ENCODE measurements at places on chromosomes 3 and 15.

DNA sequence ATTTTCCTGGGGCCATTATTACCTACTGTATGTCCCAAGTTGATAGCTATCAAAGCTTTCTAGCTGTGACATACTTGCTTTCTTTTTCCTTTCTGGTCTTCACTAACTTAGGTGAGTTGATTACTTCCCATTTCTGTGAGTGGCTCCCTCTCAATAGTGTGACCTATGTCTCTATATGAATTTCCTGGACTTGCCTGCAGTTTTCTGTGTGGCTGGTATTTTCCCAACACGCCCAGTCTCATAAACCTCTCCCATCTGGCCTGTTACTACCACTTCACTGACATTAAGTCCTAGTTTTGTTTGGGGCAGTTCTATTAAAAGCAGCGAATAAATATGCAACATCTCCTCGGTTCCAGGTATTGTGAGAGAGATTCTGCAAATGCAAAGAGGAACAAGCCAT lies 671.2 kb downstream of the SI start:
- DNase-seq, result no peak

GRCh38 chr15:68183616-68184315 lies 21.4 kb downstream of the CALML4 start:
- no peak for DNase-seq

DNA sequence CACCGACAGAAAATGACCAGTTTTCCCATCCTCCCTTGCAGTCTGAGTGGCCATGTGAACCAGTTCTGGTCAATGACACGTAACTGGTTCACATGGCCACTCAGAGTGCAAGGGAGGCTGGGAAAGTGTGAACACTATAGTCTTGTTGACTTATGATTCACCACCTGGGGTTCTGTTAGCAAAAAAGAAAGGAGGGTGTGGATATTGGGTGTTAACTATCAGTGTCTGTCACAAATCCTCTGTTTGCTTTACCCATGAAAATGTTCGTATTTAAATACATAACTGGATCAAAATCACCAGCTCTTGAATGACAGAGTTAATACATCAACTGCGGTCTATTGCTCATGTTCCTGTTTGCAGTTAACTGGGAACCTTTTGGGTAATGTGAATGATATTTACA lies 92.3 kb downstream of the ADAMTSL3 start:
- no peak for DNase-seq

DNA sequence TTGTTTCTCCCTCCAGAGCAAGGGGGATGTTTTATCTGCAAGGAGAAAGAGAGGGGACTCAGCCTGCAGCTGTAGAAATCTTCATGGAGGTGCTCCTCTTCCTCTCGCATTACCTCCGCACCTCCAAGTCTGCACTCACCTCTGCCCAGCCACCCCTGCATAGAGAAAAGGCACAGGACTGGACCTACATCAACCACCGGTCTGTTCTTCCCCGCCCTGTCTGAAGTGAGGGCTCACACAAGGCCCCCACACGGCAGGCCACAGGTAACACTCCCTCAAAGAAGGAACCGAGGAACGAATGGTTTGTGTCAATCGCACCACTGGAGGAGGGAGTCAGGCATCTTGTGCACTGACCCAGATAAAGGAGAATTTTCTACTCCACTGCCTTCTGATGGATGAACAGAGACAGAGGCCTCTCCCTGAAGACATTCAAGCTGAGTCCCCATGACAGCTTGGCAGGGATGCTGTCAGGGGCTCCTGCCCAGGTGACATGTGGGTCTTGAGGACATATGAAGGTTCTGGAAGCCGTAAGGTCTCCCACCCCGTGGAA lies 260.3 kb downstream of the XXYLT1 start:
- no peak for DNase-seq

GRCh38 chr3:195352895-195353488 lies 82.0 kb upstream of the XXYLT1 start:
- DNase-seq, result peak; percentile 78

DNA sequence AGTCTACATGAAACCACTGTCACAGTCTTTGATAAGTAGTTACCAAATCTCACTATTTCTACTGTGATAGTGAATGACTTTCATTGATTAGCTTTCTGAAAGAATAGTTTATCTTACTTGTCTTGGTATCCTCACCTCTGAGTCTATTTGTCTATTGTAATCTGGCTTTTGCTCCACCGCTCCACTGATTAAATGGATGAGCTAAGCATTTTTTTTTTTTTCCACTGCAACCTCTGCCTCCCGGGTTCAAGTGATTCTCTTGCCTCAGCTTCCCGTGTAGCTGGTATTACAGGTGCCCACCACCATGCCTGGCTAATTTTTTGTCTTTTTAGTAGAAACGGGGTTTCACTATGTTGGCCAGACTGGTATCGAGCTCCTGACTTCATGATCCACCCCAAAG lies 12.9 kb downstream of the BBS4 start:
- no peak for DNase-seq

DNA sequence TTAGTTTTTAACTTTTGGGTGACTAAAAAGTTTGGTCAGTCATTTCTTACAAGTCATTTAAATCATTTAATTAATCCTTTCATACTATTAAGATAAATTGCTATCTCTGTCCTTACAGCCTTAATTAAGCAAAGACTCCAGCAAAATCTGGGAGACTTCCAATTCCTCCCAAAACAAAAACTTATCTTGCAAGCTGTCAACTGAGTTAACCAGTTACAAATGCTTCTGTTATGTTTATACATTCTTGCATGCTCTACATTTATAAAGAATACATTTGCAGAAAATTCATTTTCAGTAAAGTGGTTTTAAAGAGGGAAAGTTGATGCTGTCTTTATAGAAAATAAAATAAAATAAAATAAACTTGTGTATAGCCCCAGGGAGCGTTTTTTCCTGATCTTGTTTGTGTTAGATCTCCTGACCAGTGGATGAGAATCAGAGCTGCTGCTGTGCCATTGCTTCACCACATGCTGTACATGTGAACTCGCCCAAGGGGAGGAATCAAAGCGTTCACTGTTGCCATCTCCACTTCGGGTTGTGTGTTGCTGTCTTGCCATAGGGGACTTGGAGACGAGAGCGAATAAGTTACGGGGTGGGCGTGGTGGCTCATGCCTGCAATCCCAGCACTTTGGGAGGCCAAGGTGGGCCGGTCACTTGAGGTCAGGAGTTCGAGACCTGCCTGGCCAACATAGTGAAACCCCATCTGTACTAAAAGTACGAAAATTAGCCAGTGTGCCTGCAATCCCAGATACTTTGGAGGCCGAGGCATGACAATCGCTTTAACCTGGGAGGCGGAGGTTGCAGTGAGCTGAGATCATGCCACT lies 5.5 kb downstream of the CCR4 start:
- DNase-seq, result no peak

DNA sequence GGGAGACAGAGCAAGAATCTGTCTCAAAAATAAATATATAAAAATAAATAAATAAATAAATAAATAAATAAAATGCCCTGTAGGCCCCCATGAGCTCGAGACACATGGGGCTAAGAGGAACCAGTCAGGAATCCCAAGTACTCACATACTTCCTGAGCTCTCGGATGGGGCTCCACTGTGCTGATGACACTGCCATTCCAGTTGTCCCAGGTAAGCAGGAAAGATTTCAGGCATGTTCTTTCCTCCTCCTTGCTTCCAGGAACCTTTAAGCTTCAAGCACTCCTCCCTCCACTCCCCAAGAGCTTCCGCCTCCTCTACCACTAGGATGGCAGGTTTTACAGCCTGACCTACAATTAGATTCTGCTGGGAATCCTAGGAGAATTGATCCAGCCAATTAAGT lies 113.4 kb downstream of the SLC49A4 start:
- DNase-seq, result no peak

DNA sequence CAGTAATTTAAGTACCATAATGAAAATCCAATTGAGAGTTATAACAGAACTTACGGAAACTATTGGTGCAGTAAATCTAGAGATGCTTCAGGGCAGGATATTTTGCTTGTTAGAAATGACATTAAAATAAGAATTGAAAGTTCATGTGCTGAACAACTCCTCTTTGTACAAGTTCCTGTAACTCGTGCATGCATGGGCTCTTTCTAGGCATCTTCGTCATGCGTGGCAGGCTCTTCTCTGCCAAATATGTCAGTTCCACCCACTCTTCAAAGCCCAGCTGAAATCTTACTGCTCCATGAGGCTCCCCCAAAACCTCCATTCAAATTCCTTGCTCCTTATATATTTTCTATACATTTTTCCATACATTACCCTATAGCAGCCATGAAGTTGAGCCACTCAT lies 48.7 kb downstream of the FBN1 start:
- DNase-seq, result no peak

DNA sequence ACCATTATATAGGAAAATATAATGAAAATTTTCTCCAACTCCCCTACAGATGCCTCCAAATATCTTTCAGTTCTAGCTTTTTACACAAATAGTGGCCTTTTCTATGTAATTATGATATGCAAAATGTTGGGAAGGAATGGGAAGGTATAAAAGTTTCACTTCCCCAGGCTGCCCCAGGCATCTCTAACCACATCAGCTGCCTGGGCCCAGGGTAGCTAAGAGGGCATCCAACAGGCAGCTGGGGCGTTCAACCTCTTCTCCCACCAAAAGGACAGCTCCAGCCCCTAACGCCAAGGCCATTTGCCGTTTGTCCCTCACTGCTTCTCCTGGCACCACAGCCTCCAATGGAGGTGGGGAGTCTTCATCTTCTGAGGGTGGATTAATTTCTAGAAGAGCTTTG lies 188.1 kb upstream of the TSC22D2 start:
- DNase-seq, result no peak

DNA sequence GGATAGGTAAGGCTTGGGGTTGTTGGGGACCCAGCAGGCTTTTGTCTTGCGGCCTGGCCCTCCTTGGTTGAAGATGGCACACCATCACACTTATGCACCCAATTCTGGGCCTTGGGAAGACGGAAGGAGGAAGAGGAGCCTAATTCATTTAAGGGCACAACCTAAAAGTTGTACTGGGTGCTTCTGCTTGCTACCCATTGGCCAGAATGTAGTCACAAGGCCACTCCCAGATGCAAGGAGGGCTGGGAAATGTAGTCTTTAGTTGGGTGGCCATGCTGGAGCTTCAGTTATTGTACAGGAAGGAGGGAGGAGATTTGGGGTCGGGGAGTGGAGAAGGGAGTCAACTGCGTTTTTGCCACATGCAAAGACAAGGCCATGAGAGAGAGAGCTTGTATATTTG lies 109.2 kb downstream of the TMEM266 start:
- peak; percentile 20 for DNase-seq

GRCh38 chr15:68526784-68527183 lies 52.0 kb upstream of the CORO2B start:
- no peak for DNase-seq

DNA sequence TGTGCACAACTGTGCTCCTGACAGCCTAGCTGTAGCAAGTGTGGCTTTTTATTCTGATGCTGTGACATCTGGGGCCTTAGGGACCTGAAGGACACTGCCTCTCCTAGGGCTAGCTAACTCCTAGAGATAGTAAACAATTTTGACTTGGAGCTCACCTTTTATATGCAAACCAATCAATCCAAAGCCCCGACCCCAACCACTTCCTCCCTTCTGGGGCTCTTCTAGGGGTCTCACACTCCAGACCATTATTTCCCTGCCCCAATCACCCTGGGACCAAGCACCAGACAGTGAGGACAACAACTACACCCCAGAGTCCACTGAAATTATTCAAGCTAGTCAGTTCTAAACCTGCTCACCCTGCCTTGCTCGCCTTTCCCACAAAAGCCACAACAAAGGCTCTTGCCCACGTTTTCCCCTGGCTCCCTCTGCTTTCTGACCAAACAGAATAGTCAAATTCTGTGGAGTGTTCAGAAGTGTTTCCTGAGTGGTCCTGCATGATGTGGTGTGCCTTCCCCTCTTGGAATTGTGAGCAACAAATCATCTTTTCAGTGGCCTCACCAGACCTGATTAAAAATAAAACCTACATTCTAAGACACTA lies 84.2 kb upstream of the WNT5A start:
- DNase-seq, result no peak

DNA sequence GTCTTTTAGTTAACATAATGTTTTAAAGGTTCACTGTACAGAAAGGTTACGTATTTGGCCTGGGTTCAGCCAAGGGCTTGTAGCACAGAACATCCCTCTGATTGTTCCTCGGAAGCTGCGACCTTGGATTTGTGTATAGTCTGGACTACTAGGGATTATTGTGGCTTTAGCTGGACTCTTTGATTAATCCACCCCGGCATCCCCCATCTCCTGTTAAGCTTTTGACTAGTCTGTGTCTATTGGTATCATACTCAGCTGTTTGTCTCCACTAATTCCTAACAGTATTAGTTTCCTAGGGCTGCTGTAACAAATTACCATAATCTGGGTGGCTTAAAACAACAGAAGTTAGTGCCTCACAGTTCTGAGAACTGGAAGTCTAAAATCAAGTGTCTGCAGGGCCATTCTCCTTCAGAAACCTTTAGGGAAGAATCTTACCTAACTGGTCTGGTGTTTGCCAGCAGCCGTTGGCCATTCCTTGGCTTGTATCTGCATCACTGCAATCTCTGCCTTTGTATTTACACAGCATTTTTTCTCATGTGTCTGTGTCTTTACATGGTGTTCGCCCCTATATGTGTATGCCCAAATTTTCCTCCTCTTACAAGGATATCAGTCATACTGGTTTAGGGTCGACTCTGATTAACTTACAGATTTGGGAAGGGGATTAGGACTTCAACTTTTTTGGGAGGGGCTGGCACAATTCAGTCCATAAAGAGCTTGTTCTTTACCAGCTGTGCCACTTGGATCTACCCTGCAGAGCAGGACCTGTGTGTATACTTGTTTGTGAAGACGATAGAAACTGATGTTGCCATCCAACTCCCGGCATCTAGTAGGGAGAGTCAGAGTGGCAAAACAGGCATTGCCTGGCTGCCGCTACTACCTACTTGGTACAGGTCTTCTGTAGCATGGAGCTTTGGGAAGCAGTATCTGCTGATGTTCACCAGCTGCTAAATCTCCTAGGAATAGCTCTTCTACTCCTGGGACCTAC lies 117.8 kb downstream of the UBE2E2 start:
- DNase-seq, result no peak

DNA sequence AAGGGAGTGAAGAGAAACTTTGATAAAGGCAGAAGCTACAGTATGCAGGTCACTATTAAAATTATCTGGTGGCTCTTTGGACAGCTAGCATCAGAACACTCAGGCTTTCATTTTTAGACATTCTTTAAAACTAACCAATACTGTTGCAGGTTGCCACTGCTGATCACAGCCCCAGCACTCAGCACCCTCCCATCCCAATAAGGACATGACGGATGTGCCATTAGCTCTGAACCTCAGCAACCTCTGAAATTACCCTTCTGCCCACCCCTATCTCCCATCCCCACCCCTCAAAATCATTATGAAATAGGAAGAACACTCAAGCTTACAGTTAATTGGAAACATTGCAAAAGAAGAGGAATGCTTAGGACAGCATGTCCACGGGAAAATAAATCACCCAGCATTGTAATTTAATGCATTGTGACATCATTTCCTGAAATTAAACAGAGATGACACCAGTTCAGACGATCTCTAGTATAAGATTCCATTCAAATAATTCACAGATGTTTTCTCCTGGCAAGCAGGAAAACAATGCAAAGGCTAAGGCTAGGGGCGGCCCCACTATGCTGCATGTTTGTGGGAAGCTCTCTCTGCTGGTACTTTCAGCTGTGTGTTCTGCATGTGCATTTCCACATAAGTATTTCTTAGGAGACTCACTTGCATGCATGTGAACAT lies 71.6 kb downstream of the MEIS2 start:
- peak; percentile 79 for DNase-seq

- DNase-seq, result no peak
These were observed 549.2 kb upstream of the TBL1XR1 start for GRCh38 chr3:177746337-177746933.

All from HCEC 1CT (cell line).